Adrenal gland (tissue), 19 donors: ENCODE measurements at places on chromosomes 5 and 9.

GRCh38 chr9:79559495-79560181, 12.1 kb upstream of the TLE4 start:
- no peak for DNase-seq

GRCh38 chr5:132214491-132214890, 13.2 kb downstream of the P4HA2 start:
- no peak for DNase-seq

- peak; percentile 28 for DNase-seq
Observed at GRCh38 chr5:180807654-180808414, 5.2 kb upstream of the MGAT1 start.

GRCh38 chr9:16387382-16387781, 483.1 kb downstream of the BNC2 start:
- no peak for DNase-seq

DNA sequence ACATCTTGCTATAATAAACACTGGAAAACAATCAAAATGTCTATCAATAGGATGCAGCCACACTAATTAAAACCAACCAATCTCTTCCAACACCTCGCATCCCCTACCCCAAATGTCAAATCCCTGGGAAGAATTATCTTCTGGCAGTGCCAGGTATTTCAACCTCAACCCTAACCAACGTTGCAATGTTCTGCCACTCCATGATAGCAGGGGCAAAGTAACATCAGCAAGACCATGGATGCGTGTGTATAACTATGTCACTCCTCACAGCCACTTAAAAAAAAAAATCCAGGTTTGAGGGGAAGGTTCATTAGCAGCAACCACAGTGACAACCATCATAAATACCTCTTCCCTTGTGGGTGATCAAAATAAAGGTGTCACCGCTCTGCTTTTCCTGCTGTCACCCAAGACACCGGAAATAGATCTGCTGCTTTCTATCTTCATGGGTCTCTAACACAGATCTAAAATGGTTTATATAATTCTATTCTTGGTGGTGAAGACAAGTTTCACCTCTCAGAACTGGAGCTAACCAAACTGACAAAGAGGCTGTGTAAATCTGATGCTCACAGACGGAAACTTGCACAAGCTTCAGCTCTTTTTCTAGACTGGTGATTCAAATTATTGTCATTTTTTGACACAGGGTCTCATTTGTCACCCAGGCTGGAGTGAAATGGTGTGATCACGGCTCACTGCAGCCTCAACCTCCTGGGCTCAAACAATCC, 9.9 kb downstream of the HSPA9 start:
- no peak for DNase-seq

DNA sequence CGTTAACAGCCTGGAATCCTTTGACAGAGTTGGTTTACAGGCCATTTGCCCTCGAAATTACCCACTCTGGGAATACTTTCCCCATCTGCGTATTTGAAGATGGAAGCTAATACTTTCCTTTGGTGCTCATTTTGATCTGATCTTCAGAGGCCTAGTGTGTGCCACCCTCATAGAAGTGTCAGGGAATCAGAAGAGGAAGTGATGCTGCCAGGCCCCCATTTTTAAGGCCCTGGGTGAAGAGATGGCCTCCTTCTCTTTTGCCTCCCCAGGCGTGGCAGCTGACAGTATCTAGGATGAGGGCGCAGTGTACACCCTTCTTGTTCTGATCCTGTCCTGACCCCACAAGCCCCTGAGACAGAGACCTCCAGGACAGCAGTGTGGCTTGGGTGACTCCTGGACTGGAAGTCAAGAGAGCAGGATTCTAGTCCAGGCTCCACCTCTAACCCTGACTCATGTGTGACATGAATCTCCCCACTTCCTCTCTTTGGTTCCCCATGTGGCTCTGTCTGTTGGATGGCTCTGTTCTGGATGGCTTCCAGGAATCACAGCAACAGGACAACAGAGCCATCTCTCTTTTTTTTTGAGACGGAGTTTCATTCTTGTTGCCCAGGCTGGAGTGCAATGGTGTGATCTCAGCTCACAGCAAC, 27.8 kb downstream of the CSF1R start:
- peak; percentile 73 for DNase-seq

GRCh38 chr9:61673247-61673646, 483.4 kb downstream of the SPATA31A7 start:
- peak; percentile 38 for DNase-seq

- DNase-seq: no peak
Observed at GRCh38 chr5:103620851-103621547, 58.4 kb upstream of the NUDT12 start.

GRCh38 chr5:65766175-65766574, 44.2 kb downstream of the NLN start:
- DNase-seq: no peak

DNA sequence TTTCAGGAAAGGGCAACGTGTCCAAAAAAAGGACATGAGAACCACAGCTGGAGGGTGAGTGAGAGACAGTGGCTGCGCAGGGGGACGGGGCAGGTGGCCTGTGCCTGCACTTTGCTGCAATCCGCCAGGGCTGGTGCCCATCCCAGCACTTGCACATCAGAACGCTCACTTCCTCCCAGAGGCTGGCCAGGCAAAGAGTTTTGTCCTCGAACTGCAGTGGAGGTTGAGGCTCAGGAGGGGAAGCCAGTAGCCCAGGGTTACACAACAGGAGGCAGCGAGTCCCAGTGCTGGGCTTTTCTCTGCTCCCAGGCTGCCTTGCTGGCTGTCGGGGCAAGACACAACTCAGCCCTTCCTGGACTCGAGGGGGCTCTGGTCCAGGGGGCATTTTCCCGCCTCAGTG, 33.1 kb downstream of the CRB2 start:
- no peak for DNase-seq

GRCh38 chr5:35963381-35963843, 25.0 kb upstream of the CAPSL start:
- no peak for DNase-seq

DNA sequence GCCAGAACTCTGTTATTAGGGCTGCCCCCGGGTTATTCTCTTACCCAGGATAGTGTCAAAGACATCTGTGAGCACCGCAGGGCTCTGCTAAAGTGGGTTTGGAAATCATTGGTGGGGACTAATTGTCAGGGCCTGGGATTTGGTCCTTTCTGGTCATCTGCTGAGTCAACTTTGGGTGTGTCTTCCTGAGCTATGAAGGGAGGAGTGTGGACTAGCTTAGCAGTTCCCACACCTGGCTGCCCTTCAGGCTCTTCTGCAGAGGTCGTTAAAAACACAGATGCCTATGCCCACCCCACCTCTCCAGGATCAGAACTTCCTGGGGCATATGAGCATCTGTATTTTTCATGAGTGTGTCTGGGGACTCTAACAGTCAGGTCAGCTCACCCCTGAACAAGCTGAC, 352.2 kb downstream of the SLIT3 start:
- DNase-seq: no peak

DNA sequence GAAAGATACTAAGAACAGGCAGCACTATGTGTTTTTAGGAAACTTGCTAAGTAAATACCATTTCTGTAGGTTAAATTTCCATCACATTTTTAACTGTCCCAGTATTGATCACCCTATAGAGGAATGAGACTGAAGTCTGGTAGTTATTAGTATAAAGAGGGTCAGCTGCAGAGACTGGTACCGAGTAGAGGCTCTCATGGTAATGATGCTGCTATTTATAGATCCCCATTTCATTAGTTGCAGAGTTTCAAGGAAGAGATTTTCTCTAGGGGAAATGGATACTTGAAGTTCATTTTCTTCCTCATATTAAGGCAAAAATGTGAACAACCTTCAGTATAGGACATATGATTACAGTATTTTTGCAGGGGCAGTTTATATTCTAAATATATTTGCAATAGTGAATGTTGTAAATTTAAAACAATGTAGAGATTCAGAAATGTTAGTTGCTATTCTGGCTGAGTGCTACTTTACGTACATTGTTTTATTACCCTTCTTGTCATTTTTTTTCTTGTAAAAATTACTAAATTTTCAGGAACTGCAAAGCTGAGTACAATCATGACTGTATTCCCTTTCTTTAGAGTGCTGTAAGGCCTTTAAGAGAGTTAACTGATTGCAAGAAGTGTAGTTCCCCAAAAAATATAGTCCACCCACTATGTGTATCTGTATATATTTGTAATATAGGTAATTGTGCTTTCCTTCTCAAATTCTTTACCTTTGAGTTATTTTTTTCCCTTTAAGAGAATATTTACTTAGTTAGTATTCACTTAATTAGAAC, 14.7 kb downstream of the PBX3 start:
- DNase-seq: no peak

GRCh38 chr5:135989686-135990085, 34.9 kb upstream of the LECT2 start:
- peak; percentile 39 for DNase-seq

GRCh38 chr5:76679231-76679630, 36.7 kb upstream of the F2R start:
- DNase-seq: no peak

GRCh38 chr5:116622375-116623050, 47.9 kb upstream of the SEMA6A start:
- DNase-seq: no peak

DNA sequence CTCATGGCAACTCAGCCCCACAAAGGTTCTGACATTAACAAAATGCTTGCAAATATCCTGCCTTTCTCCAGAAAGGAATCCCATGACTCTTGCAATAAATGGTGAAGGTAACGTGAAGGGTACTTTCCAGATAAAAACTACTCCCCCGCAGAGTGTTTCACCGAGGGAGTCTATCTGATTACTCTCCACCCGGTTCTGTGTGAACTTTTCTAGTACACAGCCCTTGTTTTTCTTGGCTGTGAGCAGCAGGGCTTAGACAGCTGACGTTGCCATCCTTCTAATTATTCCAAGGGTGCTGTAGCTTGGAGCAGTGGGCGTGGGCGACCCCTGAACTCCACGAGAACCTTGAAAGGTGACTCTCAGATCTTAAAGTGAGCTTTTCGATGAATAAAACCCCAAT, 276.0 kb upstream of the IRX4 start:
- DNase-seq: no peak

- DNase-seq: peak; percentile 53
Observed at GRCh38 chr9:108535526-108535925, 320.3 kb downstream of the ACTL7B start.

DNA sequence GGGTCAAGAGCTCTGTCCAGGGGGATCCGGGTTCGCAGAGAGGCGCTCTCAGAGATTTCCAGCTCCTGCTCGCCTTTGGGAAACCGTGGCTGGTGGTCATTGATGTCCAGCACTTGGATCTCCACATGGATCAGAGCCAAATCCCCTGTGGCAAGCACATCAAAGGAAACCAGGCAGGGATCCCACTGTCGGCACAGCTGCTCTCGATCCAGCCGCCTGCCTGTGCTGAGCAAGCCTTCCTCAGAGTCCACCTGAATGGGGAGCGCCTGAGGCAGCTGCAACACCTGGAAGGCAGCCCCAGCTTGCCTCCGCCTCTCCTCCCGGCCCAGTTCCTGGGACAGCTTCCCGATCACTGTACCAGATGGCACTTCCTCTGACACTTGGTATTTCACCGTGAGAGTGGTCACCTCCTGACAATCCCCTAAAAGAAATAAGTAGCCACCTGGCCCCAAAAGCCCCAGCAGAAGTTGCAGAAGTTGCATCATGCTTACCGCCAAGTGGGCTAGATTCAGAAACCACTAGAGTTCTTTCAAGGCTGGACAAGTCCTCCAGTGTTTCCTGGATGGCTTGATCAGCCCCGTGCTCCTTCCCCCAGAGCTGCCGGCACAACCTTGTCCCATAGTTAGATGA, 520 bp downstream of the PCDH12 start:
- DNase-seq: no peak

DNA sequence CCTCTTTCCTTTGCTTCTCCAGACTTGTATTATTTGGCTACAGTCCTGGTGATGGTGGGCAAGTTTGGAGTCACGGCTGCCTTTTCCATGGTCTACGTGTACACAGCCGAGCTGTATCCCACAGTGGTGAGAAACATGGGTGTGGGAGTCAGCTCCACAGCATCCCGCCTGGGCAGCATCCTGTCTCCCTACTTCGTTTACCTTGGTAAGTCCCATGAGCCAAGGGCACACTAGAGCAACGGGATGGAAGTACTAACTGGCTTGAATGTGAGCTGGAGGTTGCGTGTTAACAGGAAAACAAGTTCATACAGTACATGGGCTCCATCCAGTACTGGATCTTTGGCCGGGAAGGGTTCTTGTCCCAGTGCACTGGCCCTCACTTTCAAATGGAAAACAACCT, 22.9 kb downstream of the SLC22A5 start:
- no peak for DNase-seq

- no peak for DNase-seq
Observed at GRCh38 chr5:170368586-170368985, 20.6 kb downstream of the KCNMB1 start.

- DNase-seq: no peak
Observed at GRCh38 chr5:90601468-90601867, 42.9 kb downstream of the ADGRV1 start.

DNA sequence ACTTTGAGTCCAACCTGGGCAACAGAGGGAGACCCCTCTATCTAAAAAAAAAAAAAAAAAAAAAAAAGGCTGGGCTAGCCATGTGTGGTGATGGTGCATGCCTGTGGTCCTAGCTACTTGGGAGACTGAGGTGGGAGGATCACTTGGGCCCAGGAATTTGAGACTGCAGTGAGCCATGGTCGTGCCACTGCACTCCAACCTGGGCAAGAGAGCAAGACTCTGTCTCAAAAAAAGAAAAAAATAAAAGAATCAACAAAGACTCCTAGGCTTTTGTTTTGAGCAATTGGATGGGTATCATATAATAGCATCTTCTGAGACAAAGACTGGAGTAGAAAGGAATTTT, 481.7 kb upstream of the PAPPA start:
- no peak for DNase-seq

DNA sequence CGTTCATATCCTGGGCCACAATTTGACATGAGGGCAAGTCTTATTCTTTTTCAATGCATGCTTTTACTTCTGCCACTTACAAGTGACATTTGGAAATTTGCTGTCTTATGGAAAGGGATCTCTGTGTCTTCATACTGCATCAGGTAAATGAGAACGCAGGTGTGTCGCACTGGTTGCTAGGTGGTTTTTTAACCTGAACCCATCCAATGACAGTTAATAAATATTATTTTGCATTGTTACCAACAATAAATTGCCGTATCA, 1.1 kb downstream of the ADAMTS16 start:
- DNase-seq: no peak

GRCh38 chr5:56460195-56460546, 227.0 kb upstream of the ANKRD55 start:
- no peak for DNase-seq

DNA sequence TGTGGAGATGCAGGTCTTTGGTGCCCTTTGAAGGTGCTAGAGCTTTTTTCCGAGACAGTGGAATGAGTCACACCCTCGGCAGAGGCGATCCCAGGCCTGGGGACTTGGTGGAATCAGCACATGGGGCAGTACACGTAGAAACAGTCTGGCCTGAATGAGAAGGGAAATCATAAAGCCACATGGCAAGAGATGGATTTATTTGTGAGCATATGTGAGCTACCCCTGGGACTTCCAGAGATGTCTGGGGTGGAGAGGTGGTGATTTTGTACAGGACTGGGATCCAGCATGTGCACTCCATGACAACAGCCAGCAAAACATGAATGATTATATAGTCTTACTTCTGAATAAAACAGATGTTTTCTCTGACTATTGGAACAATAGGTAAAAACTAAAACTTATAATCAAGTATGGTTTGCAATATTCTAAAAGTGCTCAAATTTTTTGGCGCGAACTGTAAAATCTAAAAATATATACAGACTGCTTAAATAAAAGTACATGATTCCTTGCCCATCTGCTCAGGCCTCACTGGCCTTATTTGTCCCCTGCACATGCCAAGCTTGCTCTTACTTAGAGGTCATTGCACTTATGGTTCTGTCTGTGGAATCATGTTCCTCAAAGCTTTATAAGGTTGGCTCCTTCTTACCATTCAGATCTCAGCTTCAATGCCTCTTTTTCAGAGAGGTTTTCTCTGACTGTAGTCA, 54.7 kb upstream of the SMARCA2 start:
- DNase-seq: no peak
